Mesothelial cell of epicardium (in vitro differentiated cells): ENCODE measurements at places on chromosomes 5 and 9. TPM values are rescaled to one million over a fixed set of nuclear protein-coding genes. Genes with fewer than 3 reads are reported as not detected.
A peak's percentile ranks its signal among the peaks of the same experiment; 100 is the strongest.

DNA sequence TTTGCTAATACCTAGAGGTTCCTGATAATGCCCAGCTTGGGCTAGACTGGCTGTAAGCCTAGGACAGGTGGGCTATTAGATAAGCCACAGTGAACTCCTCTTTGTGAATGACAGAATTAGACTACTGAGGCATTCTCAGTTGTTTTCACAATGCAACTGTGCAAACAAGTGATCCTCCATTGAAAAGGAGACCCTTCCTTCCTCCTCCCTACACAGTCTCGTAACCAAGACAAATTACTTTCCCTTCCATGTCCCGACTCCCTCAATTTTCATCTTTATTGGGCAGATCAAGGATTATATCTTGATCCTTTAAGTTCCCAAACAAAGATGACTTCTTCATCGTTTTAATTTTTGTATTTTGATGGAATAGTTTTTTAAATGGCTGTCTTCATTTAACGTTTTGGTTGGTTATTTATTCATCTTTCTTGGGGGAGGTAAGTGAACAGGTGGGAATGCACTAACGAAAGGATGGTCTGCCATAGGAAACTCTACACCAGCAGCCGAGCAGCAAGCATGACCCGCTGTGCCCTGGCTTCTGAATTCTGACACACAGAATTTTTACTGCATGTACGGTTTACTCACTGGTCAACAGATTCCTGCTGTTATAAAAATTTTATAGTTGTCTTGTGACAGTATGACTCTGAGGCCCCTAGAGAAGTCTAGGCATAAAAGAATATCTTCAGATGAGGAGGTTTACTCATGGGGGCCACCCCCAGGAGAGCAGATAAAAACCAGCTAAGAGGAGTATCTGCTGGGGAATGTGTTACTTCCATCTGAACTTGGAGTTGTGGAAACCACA, 137.5 kb upstream of the TUT7 start:
- no peak for DNase-seq

DNA sequence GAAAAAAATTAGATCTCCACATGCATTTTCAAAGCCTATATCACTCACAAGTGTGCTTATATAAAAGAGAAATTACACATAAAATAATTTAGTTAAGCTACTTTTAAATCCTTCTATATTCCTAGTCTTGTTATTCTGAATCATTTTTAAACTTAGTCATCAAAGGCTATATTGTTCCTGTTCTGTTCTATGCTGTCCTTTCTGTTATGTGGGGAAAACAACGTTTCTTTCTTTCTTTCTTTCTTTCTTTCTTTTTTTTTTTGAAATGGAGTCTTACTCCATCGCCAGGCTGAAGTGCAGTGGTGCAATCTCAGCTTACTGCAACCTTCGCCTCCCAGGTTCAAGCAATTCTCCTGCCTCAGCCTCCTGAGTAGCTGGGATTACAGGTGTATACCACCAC, 389.2 kb upstream of the FTMT start:
- no peak for DNase-seq

DNA sequence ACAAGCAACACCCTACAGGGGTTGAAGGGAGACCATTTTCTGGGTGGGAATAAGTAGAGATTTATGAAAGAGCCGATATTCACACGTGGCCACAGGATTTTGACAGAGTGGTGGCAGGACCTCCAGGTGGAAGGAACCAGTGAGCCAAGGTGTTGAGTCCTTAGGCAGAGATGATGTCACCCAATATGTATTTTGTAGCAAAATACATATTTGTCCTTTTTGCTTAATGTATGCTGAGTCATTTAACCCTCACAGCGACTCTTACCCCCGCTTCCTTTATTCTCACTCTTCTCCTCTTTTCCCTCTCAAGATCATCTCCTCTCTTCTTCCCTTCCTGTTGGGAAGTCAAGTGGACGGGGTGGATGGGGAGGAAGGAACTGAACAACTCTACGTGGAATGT, 215.7 kb upstream of the S1PR3 start:
- no peak for DNase-seq

DNA sequence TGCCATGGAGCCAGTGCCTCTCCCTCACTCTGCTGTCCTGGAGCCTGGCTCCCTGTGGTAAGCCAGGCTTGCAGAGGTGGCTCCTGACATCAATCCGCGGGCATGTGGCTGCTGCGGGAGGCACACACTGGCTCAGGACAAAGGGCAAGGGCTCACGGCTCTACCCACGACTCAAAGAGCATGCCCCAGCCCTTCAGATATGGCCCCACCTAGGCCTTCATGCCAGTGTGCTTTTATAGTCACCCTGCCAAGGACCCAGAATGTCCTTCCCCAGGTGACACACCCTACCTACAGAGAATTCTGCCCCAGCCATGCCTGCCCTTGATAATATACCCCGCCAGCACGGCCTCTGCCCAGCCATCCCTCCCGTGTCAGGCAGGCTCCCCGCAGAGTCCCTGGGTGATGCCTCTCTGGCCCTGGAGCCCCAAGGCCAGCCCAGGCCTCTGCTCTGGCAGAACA, 1.6 kb downstream of the MGAT4B start:
- no peak for DNase-seq

DNA sequence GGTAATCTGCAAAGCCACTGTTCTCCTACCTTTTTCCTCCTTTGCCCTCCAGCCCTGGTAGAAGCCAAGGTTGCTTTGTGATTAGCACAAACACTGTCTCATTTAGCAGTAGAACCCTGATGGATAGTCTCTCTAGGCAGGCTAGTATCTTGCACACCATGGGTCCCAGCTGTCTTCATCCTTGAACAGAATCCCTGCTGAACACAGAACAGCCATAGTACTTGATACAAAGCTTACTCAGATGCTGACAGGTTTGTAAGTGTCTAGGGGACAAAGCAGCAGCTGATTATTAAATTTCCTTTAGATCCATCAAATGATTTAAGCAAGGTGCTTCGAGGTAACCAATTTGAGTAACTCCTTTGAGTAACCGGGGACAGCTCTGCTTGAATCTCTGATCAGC, 163.7 kb upstream of the PPP1R2B start:
- DNase-seq, result no peak

- DNase-seq, result no peak
Measured at GRCh38 chr9:134557331-134557730, 84.3 kb upstream of the COL5A1 start.

DNA sequence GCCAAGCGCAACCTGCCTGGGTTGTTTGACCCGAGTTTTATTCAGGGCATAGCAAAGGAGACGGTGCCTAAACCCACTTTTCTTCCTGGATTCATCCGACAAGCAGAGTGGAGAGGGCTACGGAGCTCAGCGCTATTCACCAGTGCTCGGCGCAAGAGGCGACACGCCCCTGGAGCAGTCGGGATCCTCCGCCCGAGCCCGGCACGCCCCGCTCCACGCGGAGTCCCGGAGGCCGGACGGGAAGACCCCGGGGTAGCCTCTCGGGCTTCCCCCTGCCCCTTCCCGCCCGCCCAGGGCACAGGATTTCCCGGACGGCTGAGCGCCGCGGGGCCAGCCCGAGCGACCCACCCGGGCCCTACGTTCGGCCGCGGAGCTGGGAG, 427 bp downstream of the SERINC5 start:
- DNase-seq, result peak; percentile 71

DNA sequence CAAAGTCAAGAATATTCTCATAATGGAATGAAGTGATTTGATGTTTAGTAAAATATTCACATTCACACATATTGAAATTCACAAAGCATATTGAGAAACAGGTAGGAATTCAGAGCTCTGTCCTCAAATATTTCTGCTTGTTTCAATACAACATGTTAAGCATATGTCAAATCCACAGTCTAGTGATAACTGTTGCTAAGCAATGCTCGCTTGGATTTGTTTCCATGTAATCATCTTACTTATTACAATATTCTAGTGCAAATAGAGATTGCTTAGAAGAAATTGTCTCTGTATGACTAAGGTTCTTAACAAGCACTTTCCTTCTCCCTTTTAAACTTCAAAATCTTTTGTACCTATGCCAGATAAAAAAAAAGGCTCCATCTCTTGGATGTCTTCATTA, 995.7 kb downstream of the CDH18 start:
- DNase-seq, result no peak

DNA sequence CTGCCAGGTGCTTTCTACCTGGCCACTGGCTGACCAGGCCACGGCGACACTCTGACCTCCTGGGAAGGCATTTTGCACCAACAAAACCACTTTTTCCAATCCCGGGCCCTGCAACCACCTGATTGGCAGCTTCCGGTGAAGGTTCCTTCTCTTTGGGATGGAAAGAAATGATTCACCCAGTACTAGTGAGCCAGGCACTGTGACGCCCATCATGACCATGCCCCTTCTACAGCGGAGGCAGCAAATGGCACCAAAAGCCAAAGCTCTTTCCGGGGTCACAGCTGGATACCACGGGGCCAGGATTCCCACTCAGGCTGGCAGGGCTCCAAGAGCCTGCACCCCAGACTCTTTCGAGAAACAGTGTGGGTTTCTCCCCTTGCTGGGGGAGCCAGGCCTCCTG, 4.7 kb downstream of the NOTCH1 start:
- no peak for DNase-seq

DNA sequence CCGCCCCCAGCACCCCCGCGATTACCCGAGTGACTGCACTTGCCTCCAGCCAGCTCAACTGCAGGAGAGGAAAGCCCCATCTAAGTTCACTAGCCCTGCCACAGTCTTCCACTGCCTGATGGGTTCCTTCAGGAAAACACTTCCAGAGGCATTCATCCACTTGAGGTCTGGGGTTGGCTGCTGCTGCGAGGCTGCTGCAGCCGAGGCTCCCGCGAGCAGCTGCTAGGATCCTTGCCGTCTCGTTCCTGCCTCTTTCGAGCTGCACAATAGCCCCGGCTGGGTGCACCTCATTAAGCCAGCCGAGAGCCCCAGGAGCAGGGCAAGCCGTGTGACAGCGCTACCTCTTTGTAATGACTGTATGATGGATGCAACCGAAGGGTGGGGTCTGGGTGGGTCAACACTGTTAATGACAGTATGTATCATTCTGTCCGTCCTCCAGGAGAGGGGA, 24.2 kb upstream of the ELAVL2 start:
- DNase-seq, result no peak

- DNase-seq, result no peak
Measured at GRCh38 chr9:2026220-2026997, 11.3 kb downstream of the SMARCA2 start.

GRCh38 chr9:92483627-92484545, 1.6 kb upstream of the ASPN start:
- no peak for DNase-seq

DNA sequence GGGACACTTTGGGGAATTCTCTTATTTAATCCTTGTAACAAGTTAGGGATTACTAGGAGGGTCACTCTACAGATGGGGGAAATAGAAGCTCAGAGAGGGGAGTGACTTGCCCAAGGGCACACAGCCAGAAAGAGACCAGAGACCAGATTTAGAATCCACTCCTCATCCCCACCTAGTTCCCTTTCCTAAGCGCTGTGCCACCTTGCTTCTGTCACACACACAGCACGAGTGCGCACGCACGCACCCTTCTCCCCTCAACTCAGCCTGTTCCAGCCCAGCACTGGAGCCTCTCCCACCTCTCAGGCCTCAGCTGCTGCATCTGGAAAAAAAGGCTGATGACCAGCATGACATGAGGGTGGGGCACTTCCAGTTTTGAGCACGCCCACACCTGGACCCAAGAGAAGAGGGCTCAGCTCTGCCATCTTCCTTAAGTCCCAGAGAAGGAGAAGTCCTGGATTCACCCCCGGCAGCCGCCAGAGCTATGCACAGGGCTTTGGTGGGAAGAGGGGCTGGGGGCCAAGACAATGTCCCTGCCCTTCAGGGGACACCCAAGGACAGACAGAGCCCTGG, 18.5 kb downstream of the NR5A1 start:
- no peak for DNase-seq

Gene KLF9
- 3.4 to 3.7 TPM (median 3.6 TPM) in 3 replicates for total RNA-seq

Gene NRARP
- total RNA-seq, result 7.4 to 9.6 TPM (median 9.2 TPM) in 3 replicates

Gene PCDHGA5
- 0.51 to 0.66 TPM (median 0.52 TPM) in 3 replicates for total RNA-seq

Gene CYSRT1
- 1.5 to 1.9 TPM (median 1.7 TPM) in 3 replicates for total RNA-seq

Gene MYOZ3
- 8.5 to 9.4 TPM (median 8.5 TPM) in 3 replicates for total RNA-seq

Gene UNC5A
- 0.11 TPM in 1 of 3 replicates, not detected in the others for total RNA-seq
